ENCODE measurements at places on chromosomes 5 and 9.

DNA sequence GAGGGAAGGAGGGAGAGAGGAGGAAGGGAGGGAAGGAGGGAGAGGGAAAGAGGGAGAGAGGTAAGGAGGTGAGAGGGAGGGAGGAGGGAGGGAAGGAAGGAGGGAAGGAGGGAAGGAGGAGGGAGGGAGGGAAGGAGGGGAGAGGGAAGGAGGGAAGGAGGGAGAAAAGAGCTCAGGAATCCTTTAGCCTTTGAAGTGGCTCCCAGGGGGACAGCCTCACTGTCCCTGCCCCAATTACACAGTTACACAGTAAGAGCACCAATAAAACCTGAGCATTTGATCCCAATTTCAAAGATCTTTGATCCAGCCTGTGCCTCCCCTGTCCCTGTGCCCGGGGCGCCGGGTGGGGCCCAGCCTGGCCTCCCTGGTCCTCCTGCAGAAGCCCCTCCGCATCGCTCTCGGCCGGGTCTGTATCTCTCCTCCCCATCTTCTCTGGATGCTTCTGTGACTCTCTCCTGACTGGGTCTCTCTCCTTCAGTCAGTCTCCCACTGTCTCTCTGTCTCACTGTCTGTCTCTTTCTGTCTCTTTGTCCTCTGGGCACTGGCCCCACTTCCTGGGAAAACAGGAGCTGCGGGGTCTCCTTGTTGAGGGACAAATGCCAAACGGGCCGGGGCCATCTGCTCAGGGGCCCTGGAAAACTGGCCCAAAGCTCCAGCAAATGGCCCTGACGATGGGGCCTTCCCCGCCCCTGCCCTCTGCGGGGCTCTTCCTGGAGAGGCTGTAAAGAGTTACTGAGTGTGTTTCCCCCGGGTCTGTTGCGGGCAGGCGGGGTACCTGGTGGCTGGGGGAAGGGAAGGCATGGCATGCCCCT is 54.2 kb upstream of the EGFL7 start:
- no peak for DNase-seq

- no peak for DNase-seq
Measured at GRCh38 chr9:108108852-108109448, 619.4 kb upstream of the KLF4 start.

DNA sequence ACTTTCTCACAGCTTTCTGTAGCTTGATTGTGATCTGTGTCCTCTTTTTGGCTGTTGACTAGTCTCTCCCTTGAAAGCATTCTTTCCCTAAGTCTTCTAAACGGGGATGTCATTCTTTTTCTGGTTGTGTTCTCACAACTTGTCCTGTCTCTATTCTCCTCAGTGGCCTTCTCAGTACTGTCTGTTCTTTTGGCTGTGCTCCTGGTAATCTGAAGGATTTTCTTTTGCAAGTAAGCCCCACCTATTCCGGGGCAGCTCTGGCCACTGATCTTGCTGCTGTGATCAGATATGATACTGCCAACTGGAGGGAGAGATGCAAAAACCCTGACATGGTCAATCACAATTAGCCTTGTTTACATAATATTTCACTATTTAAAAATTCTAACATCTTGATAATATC is 172.2 kb downstream of the CDC42SE2 start:
- DNase-seq: no peak

DNA sequence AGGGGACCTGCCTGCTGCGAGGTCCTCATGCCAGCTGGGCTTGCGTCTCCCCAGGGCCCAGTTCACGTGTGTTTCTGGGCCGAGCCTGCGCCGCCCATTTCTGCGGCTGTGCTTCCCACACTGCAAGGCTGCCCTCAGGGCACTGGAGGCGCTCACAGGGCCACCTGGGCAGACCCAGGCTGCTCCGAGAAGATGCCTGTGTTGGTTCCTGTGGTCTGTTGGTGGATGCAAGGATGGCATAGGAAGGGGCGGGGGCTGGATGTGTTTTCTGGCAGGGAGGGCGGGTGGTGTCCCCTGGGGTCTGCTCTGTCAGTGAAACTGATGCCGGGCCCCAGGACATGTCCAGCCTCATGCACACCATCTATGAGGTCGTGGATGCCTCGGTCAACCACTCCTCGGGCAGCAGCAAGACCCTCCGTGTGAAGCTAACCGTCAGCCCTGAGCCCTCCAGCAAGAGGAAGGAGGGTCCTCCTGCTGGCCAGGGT is 25.9 kb downstream of the NKD2 start:
- no peak for DNase-seq

All from activated CD8-positive, alpha-beta memory T cell treated with anti-CD3 and anti-CD28 coated beads for 4 hours (primary cell).